Body of pancreas (tissue), 4 donors: ENCODE measurements at places on chromosomes 16 and 17. TPM values are rescaled to one million over a fixed set of nuclear protein-coding genes. Genes with fewer than 3 reads are reported as not detected.

Gene CRHR1
- total RNA-seq, result not detected

DNA sequence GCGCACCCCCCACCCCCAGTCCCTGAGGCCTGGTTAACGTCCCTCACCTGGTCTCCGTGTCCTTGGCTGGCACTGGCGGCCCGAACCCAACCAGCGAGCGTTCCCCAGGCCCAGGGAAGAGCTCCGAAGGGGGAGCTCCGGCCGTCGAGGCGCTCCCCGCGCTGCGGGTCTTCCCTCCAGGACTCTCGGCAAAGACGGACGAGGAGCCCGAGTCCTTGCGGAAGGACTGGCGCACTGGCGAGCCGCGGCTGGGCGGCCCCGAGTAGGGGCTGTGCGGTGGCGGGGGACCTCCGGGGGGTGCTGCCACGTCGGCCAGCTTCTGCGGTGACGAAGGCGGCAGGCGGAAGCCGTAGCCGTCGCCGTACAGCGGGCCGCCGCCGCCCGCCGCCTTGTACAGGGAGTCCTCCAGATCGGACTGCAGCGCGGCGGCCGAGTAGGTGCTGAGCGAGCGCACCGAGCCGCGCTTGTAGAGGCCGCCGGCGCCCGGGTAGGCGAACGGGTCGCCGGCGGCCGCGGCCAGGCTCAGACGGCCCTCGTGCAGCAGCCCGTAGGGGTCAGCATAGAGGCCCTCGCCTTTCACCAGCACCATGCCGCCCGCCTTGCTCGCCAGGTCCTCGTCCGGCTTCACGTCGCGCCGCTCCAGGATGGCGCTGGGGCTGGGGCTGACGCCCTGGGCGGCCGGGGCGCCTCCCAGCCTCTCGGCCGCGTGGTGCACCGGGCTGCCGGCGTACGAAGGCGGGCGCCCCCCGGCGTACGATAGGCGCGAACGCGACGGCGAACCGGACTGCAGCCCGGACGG, 44.1 kb downstream of the SRCIN1 start:
- DNase-seq, result no peak

Gene TAX1BP3
- 72.9 TPM for total RNA-seq

Gene AGRP
- not detected for total RNA-seq

Gene ATP6V0A1
- 71.5 TPM for total RNA-seq

DNA sequence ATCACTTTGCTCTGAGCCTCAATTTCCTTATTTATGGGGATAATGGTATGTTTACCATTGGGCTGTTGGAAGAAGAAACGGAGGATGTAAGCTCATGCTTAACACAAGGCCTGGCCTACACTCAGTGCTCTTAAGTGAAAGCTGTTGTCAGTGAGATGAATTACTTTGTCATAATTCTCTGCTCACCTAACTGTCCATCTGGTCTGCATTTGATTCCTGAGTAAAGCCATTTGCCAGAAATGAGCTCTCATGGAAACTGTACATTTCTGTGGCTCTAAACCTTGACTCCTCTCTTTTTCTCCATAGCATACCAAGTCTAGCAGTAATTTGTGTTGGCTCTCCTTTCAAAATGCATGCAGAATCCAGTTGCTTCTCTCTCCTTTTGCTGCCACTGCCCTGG, 445.7 kb downstream of the UTP18 start:
- DNase-seq, result no peak

GRCh38 chr16:18003033-18003432, 333.5 kb downstream of the NPIPA8 start:
- DNase-seq, result no peak

- no peak for DNase-seq
Observed at GRCh38 chr17:28225271-28225670, 93.7 kb upstream of the TMEM97 start.

- no peak for DNase-seq
Observed at GRCh38 chr17:10309003-10309974, 63.5 kb downstream of the MYH13 start.

DNA sequence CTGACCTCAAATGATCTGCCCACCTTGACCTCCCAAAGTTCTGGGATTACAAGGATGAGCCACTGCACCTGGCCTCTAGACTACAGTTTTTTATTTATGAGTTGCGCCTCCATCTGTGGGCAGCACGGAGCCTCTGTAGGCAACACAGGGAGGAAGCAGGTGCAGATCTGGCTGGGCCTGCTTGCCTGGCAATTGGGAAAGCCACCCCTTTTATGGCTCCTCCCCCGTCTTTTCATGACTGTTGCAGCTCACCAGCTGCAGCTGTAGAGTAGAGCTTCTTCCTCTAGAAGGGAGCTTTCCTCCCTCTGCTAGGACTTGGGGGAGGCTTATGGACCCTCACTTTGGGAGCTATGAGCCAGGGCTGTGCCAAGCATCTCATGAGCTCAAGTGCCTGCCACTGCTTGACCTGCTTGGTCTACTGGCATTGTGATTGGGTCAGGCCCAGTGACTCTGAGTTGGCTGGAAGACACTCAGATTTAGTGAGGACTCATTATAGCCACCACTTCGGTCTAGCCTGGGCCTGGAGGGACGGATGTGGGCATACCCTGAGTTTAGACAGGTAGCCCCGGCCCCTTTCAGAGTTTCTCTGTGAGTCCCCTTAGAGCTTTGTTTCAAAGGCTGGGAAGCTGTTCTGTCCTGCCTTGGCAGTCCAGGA, 6.9 kb upstream of the SLC7A6 start:
- DNase-seq, result no peak

DNA sequence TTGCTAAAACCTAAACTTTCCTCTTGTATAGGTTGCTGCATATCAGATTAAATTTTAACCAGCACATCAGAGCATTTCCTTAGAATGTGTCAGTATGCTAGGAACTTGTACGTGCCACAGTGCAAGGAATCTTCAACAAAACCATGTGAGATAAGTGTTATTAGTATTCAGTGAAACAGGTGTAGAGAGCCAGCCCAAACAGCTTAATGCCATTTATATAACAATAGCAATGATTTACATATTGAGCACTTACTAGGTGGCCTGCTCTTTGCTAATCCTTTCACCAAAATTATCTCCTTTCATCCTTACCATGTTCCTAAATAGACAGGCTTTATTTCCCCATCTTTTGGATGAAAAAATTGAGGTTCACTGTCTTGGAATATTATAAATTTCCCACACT, 485.7 kb downstream of the HS3ST4 start:
- DNase-seq, result no peak

DNA sequence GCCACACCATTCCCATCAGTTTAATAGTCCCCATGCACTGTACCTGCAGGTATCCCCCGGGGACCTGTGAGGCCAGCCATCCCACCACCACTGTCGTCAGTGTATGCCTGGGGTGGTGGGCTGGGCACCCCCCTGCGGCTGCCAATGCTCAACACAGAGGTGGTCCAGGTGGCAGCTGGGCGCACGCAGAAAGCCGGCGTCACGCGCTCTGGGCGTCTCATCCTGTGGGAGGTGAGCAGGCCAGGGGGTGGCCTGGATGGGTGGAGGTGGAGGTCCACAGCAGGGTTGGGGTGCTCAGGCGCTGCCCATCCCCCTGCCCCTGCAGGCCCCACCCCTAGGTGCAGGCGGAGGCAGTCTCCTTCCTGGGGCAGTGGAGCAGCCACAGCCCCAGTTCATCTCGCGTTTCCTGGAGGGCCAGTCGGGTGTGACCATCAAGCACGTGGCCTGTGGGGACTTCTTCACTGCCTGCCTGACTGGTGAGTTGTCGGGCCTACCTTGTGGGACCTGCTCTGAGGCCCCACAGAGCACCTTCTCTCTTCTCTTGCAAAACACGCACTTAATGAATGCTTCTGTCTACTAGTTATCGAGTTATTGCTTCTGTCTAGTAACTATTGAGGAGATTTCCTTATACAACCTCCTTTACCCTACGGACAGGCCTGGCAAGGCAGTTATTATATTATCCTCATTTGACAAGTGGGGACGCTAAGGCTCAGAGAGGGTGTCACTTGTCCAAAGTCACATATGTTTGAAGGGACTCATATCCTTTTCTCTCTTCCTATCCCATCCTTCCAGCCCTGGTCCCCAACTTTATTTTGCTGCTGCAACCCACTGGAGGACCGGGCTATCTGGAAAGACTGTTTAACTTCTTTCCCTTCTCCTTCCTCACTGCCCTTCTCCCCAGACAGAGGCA, 5.8 kb upstream of the TRAF4 start:
- DNase-seq, result no peak

GRCh38 chr17:61395409-61395982, 4.1 kb upstream of the TBX2 start:
- DNase-seq, result no peak

DNA sequence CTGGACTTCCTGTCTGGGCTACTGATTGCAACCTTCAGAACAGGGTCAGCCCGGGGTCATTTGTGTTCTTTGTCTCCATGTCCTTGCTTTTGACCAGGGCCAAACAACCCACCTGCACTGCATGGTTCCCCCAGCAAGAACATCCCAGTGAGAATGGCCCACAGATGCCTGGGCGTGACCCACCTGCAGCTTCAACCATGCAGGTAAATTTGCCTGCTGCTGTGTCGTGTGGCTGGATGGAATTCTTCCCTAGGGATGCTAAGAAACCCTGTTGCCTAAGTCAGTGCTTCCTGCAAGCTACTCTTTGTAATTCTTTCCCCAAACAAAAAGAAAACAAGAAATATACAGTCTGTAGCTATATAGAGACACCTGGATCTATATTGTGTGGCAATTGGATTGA, 12.5 kb downstream of the CDH13 start:
- DNase-seq, result no peak
